ENCODE measurements at places on chromosomes 7 and 10.

DNA sequence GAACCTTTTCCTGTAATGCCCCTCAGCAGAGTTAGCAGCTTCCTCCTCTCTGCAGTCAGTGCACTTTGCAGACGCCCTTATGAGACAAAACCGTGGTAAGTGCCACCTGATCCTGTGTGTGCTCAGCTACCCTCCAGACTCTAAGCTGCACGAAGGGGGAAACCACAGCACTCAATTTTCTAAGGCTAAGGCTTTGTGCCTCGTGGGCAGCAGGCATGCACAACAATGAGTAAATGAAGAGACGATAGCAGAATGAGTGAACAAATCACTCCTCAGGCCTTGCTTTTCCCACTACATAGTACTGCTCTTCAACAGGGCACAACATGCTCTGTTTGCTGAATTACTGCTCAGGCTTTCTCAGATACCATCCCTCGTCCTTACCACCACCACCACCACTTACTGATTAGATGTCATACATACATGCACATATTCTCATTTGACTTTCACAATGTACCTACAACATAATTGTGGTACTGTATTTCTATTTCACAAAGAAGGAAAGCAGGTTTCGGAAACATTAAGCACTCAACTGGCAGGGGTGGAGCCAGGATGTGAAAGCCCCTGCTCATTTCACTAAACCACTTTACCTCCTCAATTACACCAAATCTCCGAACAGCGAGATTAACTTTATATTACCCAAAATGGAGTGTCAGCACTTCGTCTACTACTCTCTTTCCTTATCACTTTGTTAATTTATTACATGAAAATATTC lies 85.4 kb downstream of the ICA1 start:
- no peak for DNase-seq

DNA sequence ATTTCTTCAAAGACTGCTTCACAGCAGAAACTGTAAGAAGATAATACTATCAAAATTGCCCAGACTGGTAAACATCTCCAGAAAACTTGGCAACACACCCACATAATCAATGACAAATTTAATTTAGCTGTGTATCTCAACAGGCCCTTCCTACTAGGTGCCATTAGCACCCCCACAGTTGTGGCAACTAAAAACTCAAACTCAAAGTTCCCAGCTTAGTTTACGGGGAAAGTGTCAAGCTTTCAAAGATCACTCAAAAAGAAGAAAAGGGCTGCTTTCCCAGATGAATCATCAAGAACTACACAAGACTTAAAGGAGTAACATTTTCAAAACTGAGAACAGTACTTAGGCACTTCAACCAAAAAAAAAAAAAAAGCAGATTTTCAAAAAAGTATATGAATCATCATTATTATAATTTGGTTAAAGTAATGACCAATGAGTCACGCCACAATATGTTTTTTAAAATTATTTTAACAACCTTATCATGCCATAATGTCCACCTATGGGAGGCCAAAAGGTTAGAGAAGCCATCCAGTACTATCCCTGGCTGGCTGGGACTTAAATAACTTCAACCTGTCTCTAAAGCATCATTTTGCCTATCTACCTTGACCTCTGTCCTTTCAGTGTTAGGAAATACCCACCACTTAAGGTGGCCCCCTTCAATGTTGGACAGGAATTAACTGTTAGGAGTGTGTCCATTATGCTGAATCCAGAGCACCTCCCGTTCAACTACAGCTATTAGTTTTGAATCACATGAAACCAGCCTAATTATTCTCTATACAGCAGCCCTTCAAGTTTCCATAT lies 90.8 kb downstream of the ZFAND4 start:
- no peak for DNase-seq

GRCh38 chr10:89251409-89252224 lies at the start of gene LIPA:
Gene LIPA, minus strand, starts transcription at chr10:89251775. Its CDS starts 4,127 bp downstream, at chr10:89247648.
- peak; percentile 97 for DNase-seq

- no peak for DNase-seq
These were observed 1.5 kb downstream of the PCLO start for GRCh38 chr7:83161186-83161585.

DNA sequence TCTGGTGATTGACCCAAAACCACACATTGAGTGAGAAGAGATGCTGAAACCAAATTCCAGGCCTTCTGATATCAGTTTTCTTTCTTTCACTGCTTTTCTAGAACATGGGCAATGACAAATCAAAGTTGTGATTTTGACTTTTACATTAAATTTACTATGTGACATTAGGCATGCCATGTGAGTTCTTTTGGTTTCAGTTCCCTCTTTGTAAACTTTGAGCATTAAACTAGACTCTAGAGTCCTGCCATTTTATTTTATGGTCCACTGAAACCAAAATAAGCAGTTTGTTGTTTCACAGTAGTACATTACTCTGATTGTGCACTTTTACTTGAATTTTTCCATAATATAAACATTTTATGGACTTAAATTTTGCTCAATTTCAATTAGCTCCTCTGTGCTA lies 381.1 kb upstream of the SEMA3D start:
- no peak for DNase-seq

DNA sequence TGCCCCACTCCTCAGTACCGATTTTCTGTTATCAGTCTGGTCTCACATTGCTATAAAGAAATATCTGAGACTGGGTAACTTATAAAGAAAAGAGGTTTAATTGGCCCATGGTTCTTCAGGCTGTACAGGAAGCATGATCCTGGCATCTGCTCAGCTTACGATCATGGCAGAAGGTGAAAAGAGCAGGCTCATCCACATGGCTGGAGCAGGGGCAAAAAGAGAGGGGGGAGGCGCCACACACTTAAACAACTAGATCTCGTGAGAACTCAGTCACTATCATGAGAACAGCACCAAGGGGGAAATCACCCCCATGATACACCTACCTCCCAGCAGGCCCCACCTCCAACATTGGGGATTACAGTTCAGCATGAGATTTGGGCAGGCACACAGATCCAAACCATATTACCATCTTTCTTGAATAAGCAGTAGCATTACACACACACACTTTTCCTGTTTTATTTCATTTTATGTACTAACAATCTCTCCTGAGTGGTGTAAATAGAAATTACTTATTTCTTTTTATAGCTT lies 53.3 kb downstream of the TRIM24 start:
- DNase-seq, result no peak

DNA sequence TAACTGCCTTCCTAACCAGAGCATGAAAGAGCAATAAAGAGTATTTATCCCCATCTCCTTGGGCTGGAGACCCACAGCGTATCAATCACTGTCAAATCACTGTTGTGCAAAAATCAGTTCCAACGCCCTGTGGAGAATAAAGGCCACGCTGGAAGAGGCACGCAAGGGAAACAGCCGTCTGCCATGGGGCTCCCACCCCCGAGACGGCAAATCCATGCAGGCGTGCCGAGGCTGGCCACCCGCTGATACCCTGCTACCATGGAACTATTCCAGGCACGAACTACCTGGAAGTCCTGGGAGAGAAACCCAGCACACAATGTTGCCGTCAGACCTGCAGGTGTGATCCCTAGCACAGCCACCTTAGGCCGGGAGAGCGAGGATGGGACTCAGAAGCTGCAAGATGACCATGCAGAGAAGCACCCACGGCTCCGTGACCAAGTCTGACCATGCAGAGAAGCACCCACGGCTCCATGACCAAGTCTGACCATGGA lies 185.3 kb downstream of the DIP2C start:
- no peak for DNase-seq

DNA sequence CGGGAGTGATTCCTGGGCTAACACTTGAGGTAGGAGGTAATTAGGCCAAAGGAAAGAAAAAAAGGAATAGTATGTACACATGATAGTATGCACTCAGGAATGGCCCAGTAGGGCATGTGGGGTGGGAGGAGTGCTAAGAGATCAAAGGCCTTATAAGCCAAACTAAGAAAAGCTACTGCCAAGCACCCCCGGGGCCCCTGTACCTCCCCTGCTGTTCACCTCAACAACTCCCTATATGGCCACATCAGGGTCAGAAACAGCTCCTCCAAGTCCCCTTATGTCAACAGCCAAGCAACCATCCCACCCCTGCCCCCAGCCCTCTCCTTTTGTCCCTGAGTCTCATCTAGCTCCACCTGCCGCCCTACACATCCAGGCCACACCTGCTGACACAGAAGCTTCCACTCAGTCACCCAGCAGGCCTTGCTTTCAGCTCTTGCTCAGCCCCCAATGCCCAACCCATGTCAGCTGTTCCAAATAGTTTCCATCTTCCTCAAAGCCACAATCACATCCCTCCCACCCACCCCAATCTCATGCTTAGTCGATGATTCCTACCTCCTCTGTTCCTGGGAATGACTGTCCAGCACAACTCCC lies 80.2 kb downstream of the SORBS1 start:
- DNase-seq, result no peak

GRCh38 chr7:90459888-90460287 lies 9.6 kb upstream of the PTTG1IP2 start:
- no peak for DNase-seq

DNA sequence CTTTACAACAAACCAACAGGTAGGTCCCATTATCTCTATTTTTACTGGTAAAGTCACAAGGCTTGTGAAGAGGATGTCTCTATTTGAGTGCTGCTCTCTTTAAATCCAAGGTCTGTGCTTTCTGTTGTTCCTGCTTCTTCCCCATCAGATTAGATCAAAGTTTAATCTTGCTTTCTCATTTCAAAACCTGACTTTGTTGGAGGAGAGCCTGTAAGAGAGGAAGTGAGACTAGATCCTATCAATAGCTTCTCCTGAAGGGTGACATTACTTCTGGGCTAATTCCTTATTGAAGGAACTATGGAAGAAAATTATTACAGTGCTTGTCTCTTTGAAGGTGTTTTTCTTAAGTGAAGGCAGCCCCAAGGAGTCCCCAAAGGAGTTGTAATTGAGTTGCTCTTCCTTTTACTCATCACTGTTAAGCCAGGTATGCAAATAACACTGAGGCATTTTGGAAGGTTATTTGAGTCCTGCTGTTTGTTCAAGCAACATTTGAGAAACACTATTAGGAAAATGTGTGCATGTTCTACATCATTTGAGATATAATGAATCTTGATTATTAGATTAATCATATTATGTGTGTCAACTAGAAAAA lies 146.2 kb upstream of the MBL2 start:
- DNase-seq, result no peak

- no peak for DNase-seq
These were observed 418.5 kb upstream of the SEMA3A start for GRCh38 chr7:84612981-84613681.

- DNase-seq, result peak; percentile 73
These were observed 44.9 kb downstream of the AKR1B15 start for GRCh38 chr7:134593530-134594392.

DNA sequence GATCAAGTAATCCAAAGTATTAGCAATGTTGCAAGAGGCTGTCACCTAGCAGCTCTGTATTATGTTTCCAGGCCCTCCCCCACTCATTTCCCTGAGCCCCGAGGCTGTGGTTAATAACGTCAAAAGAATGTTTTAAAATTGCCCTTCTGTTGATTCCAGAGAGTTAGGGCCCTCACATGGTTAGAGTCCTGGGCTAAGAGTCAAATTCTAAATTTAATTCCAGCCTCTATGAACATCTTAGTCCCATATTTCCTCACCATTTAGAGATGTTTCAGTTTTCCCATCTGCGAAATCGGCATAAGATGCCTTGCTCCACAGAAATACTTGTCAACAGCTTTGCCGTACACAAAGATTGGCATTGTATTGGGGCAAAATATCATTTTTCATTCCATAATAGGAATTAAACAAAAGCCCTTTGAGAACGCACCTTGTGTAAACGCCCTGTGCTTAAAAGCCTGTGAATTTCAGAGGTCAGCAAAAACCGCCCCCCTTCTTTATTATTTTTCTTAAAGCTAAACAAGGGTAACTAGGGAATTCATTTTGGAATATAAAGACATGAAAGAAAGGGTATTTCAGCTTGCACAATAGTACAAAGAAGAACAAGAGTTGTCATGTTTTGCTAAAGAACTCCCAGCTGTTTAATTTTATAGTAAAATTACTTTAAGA lies 135.8 kb downstream of the ARID5B start:
- DNase-seq, result no peak

GRCh38 chr10:52351914-52352330 lies 37.8 kb downstream of the DKK1 start:
- no peak for DNase-seq

DNA sequence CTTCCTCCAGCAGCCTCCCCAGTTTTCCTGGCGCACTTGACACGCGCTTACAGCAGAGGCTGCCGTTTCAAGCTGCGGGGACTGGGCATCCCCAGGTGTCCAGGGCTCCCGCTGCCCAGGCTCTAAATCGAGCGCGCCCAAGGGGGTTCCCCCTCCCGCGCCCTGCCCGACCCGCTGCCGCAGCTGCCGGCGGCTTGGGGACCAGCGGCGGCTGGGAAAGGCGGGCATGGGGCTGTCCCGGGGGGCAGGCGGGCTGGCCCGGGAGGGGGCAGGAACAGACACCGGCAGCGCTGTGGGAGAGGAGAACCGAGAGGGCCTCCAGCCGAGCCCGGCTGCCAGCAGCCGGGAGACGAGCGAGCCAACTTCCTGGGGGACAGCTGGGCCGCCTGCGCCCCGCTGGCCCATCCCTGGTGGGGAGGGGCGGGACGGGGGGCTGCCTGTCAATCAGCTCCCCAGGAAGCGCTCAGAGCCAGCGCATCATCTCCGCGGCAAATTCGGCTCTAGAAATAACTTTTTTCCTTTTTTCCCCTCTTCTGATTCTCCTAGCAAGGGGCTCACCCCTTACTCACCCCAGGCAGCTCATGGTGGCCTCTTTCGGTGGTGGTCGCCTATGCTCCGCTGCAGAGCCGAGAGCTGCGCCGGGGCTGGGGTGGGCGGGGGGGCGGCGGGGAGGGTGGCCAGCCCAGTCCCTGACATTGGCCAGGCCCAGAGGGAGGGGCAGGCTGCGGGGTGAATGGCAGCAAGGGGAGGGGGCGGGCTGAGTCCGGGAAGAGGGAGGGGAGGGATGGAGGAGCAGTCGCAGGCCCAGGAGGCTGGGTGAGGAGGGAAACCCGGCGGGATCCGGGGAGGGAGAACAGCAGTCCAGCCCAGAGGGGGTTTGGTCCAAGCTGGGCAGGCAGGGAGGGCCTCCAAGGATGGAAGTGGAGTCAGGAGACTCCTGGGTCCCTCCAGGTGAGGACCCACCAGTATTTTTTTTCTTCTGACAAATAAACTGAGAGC lies 14.7 kb downstream of the GRID2IP start:
- no peak for DNase-seq

DNA sequence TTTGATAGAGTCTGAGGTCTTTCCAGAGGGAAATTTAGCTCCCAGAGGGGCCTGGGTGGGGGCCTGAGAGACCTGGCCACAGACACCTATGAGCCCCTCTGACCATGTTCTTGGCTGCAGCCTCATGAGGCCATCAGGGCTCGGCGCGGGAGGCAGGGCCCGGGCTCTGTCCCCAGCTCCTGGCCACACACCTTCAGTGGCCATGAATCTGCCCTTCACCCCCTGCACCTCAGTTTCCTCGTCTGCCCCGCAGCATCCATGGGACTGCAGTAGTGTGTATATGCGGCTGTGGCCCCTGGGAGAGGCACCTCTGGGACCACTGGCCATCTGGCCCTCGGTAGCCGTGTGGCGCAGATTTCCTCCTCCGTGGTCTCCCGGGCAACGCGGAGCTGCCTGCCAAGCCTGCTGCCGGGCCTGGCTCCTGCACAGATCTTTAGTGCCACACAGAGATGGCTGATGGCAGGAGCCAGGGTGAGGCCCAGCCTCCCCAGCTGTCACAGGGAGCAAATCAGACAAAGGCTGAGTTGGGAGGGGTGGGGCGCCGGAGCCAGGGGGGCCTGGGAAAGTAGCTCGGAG lies 23.6 kb upstream of the ADCYAP1R1 start:
- DNase-seq, result peak; percentile 78

GRCh38 chr7:106239406-106239805 lies 45.4 kb downstream of the NAMPT start:
- DNase-seq, result no peak
